ENCODE measurements at places on chromosomes 12 and 14.

- DNase-seq: no peak
Measured at GRCh38 chr12:122031342-122032216, 9.9 kb downstream of the BCL7A start.

DNA sequence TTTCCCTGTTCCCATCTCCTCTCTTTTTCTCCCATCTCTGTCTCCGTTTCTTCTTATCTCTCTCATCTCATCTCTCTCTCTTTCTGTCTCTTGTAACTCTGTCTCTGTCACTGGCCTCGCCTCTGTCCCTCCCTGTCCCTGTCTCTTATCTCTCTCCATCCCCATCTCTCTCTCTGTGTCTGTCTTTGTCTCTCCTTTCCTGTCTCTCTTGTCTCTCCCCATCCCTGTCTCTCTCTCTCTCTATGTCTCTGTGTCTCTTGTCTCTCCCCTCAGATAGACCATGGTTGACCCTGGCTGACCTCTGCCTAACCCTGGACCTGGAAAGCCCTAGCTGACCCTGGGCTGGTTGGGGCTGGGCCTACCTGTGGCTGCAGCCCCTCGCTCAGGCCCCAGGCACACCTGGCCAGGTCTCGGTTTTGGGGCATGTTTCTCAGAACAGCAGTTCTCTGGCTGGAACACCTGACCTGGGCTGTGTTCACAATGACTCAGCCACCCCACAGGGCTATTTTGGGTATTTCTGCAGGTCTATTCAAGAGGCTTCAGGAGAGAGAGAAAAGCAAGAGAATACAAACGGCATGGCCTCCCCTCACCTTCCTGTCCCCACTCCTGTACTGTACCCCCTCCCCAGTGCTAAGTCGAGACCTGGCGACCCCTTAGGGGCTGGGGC is 174.4 kb downstream of the TMEM121 start:
- DNase-seq: no peak

- peak; percentile 48 for DNase-seq
Measured at GRCh38 chr12:49636979-49637755, 13.8 kb downstream of the PRPF40B start.

- no peak for DNase-seq
Measured at GRCh38 chr14:34137001-34137745, 186.3 kb upstream of the EGLN3 start.

- DNase-seq: peak; percentile 77
Measured at GRCh38 chr14:105481886-105482457, 4.7 kb upstream of the CRIP1 start.

DNA sequence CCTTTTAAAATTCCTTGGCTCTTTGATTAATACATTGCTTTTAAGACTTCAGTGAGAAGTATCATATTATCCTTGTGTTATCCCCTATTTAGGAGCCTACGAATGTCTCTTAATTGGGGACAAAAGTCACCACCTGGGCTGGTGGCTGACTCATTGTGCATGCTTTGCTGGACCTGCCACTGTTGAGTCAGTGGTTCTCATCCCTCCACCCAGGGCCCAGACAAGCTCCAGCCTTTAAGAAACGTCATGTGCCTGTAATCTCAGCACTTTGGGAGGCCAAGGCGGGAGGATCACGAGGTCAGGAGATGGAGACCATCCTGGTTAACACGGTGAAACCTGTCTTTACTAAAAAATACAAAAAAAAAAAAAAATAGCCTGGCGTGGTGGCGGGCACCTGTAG is 57.9 kb downstream of the OTX2 start:
- no peak for DNase-seq

DNA sequence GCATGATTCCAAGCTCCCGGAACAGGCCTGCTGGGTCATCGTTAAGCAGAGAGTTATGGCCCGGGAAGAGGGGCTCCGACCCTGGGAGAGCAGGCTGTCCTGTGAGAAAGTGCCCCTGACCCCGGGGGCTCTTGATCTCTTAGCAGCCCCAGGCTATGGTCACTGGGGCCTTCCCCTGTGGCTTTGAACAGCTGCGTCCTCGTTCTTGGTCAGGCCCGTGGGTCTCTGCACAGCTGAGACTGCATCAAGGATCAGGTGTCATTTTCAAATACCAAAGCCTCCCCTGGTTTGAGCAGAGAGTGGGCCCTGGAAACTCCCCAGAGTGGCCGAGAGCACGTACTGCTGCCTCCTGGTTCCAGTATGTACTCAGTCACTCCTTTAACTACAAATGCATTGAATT is 114.8 kb downstream of the ESRRB start:
- no peak for DNase-seq

- DNase-seq: no peak
Measured at GRCh38 chr14:103372552-103373304, 12.5 kb upstream of the MARK3 start.

- no peak for DNase-seq
Measured at GRCh38 chr12:28869197-28869596, 279.9 kb upstream of the FAR2 start.

- no peak for DNase-seq
Measured at GRCh38 chr12:75390156-75390898, 562 bp upstream of the GLIPR1L2 start.

DNA sequence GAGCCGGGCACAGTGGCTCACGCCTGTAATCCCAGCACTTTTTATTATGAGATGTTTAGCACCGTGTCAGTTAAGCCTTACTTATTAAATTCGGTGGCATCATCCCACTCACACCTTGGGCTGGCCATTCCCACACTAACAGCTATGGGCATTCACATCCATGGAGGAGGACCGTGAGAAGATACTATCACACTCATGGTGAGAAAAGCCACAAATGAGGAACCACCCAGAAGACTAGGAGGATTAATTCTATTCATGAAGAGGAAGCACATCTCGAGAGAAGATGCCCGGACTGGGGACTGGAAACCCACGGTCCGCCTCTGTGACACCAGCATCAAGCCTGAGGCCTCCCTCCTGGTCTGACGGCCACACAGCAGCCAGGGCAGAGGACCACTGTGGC is 4.9 kb downstream of the CDC42BPB start:
- DNase-seq: no peak

GRCh38 chr14:96705422-96706092 is 91.6 kb upstream of the VRK1 start:
- DNase-seq: no peak

- no peak for DNase-seq
Measured at GRCh38 chr14:80427101-80427500, 215.8 kb upstream of the DIO2 start.

DNA sequence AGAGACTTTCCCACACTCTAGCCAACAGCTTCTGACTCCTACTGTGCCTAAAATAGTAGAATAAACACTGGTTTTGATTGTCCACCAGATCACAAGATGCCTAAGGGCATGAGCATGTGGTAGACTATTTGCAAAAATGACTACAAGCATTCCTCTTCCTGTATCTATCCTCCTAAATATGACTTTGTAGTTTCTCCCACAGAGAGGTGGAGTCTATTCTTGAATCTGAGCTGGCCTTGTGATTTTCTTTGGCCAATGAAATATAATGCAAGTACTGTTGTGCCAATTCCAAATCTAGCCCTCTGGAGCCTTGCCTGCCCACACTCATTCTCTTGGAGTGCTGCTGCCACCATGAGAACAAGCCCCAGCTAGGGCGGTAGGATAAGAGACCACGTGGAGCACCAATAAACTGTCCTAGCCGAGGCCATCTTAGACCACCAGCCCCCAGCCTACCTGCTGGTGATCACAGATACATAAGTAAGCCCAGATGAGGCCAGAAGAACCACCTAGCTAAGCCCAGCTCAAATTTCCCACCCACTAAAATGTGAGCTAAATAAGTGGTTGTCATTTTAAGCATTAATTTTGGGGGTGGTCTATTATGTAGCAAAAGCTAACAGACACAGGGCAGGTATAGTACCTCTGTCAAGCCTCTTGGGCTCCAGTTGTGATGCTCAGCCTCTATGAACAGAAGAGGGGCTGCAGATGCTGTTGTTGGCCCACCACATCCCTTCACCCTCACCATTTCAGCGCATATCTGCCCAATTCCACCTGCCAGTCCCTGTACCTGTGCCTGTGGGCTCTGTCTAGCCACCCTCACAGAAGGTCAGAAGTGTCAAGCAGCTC is 17.9 kb downstream of the ZFP36L1 start:
- no peak for DNase-seq

DNA sequence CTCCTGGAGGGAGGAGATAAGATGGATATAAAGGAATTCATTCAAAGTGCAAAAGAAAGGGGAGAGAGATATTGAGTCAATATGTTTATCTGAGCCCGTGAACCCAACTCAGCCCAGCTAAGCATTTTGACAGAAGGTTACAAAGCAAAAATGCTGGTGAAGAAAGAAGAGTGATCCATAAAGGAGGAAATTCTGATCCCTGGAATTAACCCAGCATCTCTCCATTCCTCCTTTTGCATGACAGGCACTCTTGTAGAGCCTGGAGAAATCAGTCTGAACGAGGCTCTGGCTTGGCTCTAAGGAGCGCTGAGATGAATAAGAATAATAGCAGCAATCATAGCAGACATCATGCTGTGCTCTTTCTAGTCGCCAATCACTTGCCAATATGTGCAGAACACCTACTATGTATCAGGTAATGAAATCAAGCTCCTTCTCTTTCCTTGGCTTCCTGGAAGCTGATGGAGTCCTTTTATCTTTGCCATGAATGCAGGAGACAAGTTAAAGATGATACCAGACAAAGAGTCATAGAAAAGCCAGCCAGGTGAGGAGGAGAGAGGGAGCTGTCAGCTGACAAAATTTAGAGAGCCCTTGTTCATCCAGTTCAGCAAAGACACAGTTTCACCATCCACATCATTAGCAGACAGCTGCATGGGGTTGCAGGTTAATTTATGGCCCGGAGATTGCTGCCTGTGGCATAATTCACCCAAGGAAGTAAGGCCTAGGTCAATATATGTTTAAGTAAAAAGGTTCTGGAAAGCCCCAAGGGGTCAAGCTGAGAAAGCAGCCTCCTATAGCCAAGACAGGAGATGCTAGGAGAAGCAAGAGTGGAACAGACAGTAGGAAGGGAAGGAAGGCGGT is 476.5 kb upstream of the TBX3 start:
- DNase-seq: no peak

DNA sequence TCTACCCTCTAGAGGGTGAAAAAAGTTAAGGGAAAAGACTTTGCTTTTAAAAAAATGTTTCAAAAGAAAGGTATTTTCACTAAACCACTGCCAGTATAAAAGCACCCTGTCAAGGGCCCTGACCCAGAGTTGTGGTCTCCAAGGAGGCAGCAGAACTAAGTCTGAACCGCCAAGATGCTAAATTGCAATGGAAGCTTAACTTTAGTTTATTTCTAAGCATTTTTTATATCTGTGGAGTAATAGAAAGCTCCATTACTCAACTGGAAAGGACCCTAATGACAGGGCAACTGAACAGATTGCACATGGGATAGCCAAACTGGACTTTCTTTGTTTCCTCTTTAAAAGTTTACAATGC is 379.8 kb downstream of the NAV3 start:
- DNase-seq: no peak

DNA sequence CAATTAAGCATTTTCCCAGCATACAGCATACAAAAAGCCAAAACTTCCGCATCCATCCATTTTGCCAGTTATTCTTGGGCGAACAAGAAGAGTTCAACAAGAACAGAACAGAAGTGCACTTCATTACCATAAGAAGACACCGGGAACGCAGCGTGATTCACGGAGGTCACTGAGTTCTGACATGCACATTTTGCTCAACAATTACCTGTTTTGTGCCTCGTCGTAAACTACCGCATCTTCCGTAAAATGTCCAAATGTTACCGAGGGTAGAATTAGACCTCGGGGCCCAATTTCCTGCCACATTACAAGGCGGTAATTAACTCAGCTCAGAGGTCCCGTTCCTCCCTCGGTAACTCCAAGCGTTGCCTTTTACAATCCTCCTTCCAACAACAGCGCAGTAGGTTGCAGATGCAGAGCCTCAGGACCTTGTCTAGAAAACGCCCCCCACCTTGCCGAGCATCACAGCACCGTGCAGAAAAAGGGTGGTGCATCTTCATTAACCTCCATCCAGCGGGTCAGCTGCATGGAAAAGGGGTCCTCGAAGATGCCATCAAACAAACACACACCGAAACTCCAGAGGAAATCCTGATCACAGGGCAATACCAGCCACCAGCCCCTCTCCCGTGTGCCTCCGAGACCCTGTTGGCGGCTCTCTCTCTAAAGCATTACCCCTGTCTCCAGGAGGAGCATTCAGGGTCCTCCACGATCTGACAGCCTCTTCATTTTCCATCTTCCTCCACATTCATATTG is 125.2 kb downstream of the BCL11B start:
- DNase-seq: no peak

GRCh38 chr12:163406-163986 is 50.5 kb downstream of the SLC6A12 start:
- DNase-seq: no peak

DNA sequence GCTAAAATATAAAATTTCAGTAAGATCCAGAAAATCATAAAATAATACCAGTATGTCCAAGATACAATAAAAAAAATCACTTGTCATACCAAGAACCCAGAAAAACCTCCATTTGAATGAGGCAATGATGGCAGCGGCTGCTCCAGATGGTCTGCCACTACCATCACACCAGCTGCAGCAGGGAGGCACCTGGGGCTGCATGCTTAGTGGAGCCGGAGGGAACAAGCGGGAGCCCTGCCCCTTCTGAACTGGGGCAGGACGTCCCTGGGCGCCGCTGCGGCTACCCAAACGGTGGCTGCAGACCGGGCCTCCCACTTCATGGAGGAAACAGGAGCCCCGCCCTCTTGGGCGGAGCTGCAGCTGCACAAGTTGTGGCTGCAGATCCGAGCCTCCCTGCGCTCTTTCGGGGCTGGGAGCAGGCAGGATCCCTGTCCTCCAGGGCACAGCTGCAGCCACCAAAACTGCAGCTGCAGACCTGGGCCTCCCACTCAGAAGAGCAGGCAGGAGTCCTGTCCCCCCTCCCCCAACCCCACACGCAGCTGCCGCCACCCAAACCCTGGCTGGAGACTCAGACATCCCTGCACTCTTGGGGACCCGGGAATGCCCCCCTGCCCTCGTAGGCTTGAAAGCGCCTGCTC is 36.1 kb upstream of the OR5AU1 start:
- DNase-seq: no peak

DNA sequence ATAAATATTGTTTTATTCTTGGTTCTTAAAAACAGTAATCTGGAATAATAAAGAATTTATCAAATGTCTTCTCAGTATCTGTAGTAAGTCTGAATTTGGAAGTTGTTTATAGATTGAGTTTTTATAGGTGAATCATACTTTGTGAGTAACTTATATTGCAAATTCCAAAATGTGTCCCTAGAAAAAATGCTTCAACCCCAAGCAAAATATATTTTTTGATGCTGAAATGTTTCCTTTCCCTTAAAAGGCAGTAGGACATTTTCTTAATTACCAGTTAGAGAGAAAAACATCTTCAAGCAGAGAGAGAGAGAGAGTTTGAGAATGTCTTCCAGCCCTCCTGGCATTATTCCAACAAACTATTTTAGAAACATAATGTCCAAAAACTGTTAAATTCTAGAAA is 37.9 kb downstream of the PELI2 start:
- DNase-seq: no peak
